GOT3 (cell line): ENCODE measurements at places on chromosomes 13 and 19.

DNA sequence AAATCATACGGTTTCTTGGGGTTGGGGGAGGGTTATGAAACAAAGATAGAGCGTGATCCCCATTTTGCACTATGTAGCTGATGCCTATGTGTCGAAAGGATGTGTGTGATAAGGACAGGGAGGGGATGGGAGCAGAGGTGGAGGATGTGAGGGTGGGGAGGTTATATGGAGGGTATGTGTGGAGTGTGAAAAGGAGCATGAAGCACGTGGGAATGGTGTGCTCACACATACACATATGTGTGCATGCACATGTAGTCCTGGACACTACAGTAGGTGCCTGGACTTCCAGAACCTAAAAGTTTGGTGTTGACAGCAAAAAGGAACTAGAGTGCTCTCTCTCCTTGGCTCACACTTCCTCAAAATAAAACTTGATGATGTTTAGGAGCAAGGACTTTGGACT lies 25.4 kb downstream of the STOML3 start:
- no peak for DNase-seq

- no peak for DNase-seq
These were observed 506.7 kb upstream of the NBEA start for GRCh38 chr13:34435338-34435737.

DNA sequence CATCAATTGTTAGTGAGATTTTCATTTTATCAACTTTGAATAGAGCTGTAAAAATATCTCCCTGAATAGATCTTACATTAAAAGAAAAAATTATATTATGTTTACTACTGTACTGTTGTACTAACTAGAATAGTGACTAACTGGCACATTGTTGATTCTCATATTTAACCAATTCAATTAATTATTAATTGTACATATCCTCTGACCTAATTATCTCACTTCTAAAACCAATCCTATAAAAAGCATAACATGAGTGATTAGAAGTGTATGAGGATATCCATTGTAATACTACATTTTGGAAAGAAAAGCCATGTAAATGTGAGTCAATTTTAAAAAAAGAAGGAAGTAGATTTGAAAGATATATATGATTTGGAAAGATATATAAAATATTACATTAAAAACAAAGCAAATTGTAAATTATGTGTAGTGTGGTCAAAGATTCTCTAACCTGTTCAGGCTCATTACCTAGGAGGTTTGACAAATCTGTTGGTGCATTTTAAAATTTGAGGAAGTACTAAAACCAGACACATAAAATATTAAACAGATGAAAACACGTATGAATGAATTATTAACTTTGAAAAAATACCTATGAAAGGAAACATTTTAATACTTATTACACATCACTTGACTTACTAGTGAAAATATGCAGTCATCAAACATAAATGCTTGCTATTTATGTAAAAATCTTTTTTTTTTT lies 829.8 kb upstream of the SLC10A2 start:
- no peak for DNase-seq

DNA sequence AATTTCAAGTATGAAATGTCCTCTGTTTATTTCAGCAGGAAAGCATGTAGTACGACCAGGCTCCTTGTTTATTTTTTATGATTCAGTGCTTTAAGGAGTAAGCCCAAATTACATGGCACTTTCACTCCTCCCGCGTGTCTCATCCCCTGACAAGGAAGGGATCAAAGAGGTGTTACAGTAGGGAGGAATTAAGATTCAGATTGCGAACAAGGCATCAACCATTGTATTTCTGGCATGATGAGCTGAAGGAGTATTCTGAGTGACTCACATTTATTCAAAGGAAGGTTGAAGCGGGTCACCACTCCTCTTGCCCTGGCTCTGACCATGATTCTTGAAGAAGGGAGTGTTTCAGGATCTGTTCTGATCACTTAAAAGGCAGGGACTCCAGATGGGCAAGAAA lies 46.1 kb upstream of the CNMD start:
- DNase-seq = no peak

- DNase-seq = no peak
These were observed 714 bp downstream of the PLPP2 start for GRCh38 chr19:290372-291005.

DNA sequence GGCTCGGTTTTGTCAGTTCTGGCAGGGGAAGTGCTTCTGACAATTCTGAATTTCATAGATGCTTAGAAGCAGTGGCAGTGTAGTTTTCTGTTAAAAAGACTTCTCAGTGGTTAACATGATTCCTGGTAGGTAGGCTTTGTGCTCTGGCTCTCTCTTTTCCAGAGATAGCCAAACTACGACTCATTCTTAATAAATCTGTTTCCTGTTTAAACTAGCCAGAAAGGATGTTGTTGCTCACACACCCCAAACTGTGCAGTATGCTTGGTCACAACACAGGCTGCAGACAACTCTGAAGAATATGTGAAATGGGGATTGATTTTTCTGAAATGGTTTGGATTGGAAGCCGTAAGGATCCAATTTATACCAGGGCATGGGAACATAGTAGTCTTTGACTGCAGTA lies 711.5 kb downstream of the PCDH17 start:
- DNase-seq = no peak

DNA sequence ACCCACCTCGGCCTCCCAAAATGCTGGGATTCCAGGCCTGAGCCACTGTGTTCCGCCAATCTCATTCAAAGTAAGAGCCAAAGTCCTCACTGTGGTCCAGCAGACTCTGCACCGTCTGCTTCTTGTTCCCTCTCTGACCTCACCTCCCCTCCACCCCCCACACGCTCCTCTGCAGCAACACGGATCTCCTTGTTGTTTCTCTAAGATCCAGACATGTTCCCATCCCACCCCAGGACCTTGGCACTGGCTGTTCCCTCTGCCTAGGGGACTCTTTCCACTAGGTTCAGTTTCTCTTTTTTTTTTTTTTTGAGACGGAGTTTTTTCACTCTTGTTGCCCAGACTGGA lies 38.4 kb downstream of the LTBP4 start:
- DNase-seq = no peak

DNA sequence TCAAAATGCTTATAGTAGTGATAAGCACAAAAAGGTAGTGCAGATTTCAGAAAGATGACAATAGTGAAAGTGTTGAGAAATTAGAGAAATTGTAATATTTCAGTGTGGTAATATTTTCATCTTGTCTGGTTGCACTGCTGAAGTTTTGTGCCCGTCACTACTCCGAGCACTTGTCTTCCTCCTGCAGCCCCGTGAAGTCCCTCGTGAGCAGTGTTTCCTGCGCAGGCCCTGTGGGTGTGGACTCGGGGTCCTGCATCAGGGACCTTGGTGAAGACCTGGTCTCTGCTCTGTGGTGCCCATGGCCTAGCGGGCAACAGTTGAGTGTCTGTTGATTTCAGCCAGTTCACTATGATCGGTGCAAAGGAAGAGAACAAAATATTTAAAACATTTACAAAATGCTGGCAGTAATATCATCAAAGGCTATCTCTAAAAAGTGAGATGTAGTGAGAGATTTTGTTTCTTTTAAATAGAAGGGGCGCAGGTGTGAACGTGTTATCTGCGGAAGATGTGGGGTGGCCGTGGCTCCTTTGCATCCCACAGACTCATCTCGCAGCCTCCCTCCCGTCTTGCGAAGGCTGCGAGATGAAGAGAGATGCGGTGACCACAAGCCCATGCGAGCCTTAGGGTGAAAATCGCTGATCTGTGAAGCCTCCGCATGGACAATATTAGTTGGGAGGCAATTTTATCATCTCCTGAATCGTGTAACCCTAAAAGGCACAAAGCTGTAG lies 27.7 kb upstream of the DCUN1D2 start:
- DNase-seq = no peak

- no peak for DNase-seq
These were observed 1218.8 kb upstream of the ATXN8OS start for GRCh38 chr13:68888832-68889231.

- peak; percentile 44 for DNase-seq
These were observed 1.1 kb upstream of the ZNF763 start for GRCh38 chr19:11963566-11964355.
